ENCODE measurements at places on chromosomes 11 and 22.

- DNase-seq, result no peak
These were observed at the start of gene TIMP3 for GRCh38 chr22:32801537-32802236. TSS of gene TIMP3 (plus strand) at chr22:32801705. CDS start at chr22:32802002, 297 bp downstream.

DNA sequence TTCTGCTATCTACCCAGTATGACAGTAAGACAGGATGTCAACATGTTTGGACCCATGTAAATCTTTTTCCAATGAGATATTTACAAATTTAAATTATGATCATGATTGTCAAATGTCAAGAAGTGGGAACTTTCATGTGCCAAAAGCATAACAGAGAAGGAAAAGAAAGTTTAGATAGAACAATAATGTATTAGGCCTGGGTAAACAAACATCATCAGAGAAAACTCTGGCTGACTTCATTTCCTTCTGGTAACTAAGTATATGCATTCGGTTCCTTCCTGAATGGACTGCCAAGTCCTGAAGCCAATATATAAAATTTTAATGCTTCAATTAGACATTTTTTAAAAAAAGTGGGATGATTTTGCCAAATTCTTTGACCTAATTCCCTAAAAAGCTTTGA lies 16.5 kb downstream of the RNF141 start:
- no peak for DNase-seq

- no peak for DNase-seq
These were observed 9.3 kb downstream of the APOBEC3H start for GRCh38 chr22:39106326-39106725.

GRCh38 chr22:39623603-39624500 lies 53.3 kb downstream of the CACNA1I start:
- DNase-seq, result no peak

DNA sequence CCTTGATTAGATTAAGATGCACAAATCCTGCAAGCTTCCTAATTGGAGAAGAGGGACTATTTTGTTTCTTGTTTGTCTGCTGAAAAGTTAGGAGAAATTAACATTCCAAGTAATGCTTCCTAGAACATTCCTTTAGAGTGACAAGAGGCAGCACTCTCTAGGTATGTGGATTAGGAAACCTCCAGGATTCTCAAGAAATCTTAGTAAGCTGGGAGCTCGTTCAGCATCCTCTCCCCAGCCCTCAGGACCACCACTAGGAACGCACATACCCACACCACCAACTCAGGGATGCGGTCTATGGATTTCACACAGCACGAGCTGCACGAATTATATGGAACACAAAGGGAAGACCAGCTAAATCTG lies 52.9 kb downstream of the NCAPD3 start:
- no peak for DNase-seq

- no peak for DNase-seq
These were observed 32.8 kb upstream of the SUSD2 start for GRCh38 chr22:24148266-24149197.

- DNase-seq, result no peak
These were observed 31.6 kb upstream of the CARS1 start for GRCh38 chr11:3088806-3089205.

GRCh38 chr11:117095284-117096161 lies 2.7 kb downstream of the SIK3 start:
- no peak for DNase-seq

DNA sequence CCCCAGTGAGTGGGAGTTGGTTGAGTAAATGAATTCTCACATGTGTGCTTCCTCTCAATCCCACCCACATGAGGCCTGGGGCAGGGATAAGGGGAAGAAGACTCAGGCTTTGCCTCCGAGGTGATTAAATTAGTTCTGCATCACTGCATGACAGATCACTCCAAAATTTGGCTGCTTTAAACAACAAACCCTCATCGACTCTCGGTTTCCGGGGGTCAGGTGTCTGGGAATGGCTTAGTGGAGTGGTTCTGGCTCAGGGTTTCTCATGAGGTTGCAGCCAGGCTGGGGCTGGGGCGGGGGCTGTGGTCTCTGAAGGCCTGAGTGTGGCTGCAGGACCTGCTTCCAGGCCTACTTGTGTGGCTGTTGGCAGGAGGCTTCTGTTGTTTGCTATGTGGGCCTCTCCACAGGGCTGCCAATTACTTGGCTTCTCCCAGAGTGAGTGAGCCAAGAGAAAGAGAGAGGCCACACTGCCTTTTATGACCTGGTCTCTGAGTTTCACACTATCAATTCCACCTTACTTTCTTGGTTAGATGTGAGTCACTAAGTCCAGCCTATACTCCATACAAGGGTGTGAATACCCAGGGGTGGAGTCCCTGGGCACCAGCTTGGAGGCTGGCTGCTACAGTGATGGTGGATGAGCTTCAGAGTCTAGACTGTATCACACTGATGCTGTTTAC lies 15.9 kb downstream of the MOGAT2 start:
- DNase-seq, result no peak

DNA sequence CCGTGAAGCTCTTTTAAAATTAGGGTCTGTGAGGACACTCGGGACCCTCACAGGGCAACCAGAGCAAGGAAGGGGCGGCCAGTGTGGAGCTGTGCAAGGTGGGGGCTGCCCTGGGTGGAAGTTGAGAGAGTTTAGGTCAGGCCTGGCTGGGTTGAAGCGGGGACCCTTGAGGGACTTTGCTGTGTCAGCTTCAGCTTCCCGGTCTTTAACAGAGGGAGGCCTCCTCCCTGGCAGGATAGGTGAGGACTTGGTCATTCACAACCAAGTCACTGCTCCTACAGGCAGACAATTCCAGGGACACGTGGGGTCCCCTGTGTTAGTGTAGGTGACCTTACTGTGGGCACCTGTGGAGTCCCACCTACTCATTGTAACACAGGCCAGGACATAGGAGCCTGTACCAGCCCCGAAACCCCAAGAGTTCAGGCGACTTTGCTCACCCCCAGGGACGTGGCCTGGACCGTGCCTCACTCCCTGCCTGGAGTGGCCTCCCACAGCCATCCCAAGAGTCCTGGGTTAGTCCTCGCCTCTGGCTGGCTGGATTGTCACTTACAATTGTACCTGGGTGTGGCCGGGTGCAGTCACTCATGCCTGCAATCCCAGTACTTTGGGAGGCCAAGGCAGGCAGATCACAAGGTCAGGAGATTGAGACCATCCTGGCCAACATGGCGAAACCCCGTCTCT lies 18.8 kb upstream of the ARHGAP8 start:
- DNase-seq, result no peak

GRCh38 chr22:26482161-26482560 lies 1.4 kb downstream of the HPS4 start:
- DNase-seq, result no peak
